PC-3 (cell line): ENCODE measurements at places on chromosomes 6 and 20. TPM values are rescaled to one million over a fixed set of nuclear protein-coding genes. Genes with fewer than 3 reads are reported as not detected.

Gene MANEA
- 4.6 and 7.0 TPM in 2 replicates for total RNA-seq

Gene ARMH2
- total RNA-seq = not detected in 2 replicates

Gene SLC39A7
- 128 and 149 TPM in 2 replicates for total RNA-seq

Gene TUBB1
- not detected in 2 replicates for total RNA-seq

Gene TMEM200A
- total RNA-seq = 0.40 TPM in 1 of 2 replicates, not detected in the other

Gene SPATA25
- total RNA-seq = 0.40 and 0.46 TPM in 2 replicates

Gene CALHM5
- not detected in 2 replicates for total RNA-seq

Gene CDH4
- not detected in 2 replicates for total RNA-seq

Gene KCNK5
- total RNA-seq = 3.2 and 3.5 TPM in 2 replicates

Gene TNFRSF21
- 106 and 120 TPM in 2 replicates for total RNA-seq
